ENCODE measurements at places on chromosomes 16 and 17.

GRCh38 chr17:9828296-9829295, 2.9 kb downstream of the GLP2R start:
- DNase-seq = no peak

- DNase-seq = no peak
Measured at GRCh38 chr16:12062343-12063003, 85.9 kb downstream of the SNX29 start.

DNA sequence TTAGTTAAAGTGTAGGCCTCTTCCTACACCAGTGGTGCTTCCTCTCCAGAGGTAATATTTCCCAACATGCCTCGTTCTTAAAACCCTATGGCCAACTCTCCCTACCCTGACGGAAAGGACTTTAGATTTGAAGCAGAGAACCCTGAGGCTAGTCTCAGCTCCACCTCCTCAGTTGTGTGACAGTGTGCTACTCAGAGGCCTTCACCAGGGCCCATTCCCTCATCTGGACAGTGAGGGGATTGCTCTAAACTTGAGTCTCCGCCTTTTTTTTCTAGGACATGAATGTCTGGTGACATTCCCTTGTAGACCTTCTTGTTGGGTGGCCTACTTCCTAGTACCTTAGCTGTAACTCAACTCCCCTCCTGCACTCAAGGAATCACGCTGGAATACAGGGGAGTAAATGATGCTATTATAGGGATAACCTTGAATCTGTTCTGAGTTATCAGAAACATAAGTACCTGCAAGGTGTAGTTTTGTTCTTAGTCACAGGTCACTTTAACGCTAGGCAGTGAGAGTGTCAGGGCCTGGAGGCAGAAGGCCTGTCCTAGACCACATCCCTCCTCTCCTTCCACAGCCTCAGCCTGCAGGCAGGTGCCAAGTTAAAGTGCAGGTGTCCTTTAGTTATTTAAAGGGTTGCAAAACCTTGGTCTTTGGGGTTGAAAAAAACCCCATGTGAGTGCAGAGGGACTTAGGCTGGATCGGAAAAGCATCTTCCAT, 26.9 kb downstream of the LDHD start:
- no peak for DNase-seq

DNA sequence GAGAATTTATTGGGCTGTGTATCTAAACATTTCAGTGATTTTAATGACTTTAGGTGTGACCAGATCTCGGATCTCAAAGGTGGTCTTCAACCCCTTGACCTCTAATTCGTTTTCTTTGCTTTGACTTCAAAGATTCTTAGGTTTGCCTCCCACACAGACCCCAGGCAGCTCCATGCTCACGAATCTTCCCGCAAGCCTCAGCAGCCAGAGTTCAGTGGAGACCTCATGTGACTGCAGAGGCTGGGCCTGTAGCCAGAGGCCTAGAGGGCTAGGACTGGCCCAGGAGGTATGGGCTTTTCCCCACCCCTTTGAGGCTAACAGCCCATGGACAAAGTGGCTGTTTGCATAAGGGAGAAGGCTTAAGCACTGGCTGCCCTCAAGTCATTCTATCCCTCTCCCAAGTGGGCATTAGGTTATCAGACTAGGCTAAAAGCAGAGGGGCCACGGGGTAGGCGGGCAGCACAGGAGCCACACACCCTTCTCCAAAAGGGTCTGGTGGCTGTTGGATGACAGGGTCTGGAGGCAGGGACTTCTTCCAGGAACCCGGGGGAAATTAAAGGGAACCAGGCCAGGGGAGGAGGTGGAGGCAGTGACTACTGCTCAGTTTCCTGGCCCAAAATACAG, 3.0 kb downstream of the HIRIP3 start:
- DNase-seq = no peak

GRCh38 chr17:6097005-6097279, 26.8 kb downstream of the WSCD1 start:
- DNase-seq = no peak

GRCh38 chr16:7755347-7755882, 422.8 kb downstream of the RBFOX1 start:
- DNase-seq = no peak
